ENCODE measurements at places on chromosomes 7 and 10.
A peak's percentile ranks its signal among the peaks of the same experiment; 100 is the strongest.

- DNase-seq = no peak
Measured at GRCh38 chr10:38147686-38148085, 53.5 kb downstream of the ZNF37A start.

GRCh38 chr10:7015457-7015856 is 395.4 kb downstream of the SFMBT2 start:
- DNase-seq = no peak

GRCh38 chr7:117827862-117828261 is 45.4 kb downstream of the CTTNBP2 start:
- no peak for DNase-seq

DNA sequence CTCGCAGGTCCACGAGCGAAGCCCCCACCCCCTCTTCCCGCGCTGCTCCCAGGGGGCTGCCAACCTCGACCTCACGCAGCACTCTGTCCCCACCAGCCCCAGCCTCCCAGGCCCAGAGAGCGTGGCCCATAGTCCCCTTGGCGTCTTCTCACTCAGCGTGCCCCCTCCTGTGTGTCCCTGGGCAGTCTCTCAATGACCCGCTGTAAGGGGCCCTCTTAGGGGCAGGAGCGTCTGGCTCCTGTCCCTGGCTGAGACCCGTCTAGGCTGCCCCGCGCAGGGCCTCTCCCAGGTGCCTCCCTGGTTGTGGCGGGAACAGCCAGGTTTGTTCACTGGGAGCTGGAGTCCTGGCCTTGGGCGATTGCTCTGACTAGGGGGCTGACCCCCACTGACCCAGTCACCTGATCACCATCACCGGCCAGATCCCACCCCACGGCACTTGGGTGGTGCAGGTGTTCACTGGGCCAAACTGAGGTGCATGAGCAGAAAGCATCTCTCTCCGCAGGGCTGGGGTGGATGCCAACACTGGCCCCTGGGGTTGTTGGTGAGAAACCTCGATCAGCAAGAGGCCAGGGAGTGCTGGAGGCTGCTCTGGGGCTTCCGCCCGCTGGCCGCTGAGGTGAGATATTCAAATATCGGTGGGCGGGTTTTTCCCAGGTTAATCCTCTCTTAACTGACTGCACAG is 12.6 kb upstream of the WDFY4 start:
- DNase-seq = no peak

DNA sequence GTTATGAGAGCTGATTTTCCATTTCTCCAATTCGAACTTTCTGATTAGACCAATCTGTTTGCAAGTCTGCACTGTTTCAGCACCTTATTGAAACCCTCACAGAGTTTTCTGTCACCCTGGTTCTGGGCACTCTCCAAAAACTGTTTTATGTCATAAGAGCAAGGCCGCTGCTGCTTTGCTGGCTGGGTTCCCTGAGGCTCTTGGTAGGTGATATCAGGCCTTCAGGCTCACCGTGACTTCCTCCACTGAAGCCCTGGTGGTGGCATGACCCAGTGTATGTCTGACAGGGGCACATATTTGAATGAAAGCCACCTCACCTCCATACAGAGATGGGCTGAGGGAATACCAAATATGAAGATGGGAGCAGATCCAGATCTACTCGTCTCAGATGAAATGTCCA is 8.3 kb downstream of the RABGEF1 start:
- no peak for DNase-seq

- DNase-seq = peak; percentile 45
Measured at GRCh38 chr10:132447446-132448247, 50.6 kb downstream of the PWWP2B start.

GRCh38 chr10:77442699-77443189 is 194.9 kb downstream of the KCNMA1 start:
- DNase-seq = no peak

- no peak for DNase-seq
Measured at GRCh38 chr7:42768045-42768444, 143.8 kb downstream of the C7orf25 start.

GRCh38 chr10:78981257-78981969 is 87.4 kb upstream of the ZMIZ1 start:
- no peak for DNase-seq

- no peak for DNase-seq
Measured at GRCh38 chr10:78443900-78444571, 410.4 kb downstream of the RPS24 start.

Measured in GDM1 (cell line).